Mucosa of descending colon (tissue), 3 donors: ENCODE measurements at places on chromosomes 4 and X. TPM values are rescaled to one million over a fixed set of nuclear protein-coding genes. Genes with fewer than 3 reads are reported as not detected.

The SPATA4 gene
- not detected for total RNA-seq

The HMGB3 gene
- 9.8 TPM for total RNA-seq

The CXCL9 gene
- 4.9 TPM for total RNA-seq

GRCh38 chrX:1384658-1385252 is 7.2 kb downstream of the SLC25A6 start:
- peak; percentile 32 for DNase-seq

The CTAG1A gene
- total RNA-seq = not detected

The PCDH19 gene
- 2.0 TPM for total RNA-seq

DNA sequence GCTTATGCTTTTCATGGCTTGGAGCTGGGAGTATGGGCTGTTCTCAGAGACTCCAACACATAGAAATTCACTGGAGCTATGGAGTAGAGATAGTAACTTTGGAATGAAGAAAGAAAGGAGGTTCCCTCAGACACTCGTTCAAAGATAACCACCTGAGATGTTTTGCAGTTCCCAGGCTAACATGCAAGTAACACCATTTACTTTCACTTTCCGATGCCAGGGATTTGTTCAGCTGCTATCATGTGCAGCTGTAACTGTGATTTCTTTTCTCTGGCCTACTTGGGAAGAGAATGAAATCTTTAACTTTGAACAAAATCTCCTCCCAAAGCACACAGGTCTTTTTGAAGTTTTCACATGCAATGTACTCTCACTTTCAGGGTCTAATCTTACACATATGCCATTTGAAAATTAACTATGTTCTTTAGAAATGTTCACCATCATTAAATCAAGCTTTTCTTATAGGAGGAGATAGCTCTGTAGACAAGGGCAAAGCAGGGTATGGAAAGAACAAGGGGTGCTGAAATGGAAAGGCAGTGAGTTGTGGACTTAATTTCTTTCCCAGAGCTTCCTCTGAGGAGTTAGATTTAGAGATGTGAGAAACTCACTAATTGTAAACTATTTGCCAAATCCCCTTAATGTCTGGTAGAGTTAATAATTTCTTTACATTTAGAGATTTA is 514.3 kb downstream of the PDHA2 start:
- DNase-seq = no peak

DNA sequence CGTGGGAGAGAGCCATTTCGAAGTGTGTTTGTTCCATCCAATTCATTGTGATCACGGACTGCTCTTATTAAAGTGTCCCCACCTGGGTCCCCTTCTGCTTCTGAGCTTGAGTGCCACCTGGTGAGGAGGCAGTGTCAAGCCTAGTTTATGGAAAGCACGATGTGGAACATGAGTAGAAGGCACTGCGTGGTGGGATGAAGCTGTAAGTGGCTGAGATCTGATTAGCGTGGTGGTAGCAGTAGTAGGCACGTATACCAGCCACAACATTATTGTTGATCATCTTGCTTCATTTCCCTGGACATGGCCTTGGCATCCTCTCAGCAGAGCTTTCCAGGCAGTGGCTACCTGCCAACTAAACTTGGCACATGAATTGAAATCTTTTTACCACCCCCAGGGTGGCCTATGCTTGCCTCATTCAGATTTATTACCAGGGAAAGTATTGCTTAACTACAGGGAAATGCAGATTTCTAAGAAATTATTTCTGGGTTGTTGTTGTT is 46.4 kb downstream of the GPAT3 start:
- DNase-seq = no peak

DNA sequence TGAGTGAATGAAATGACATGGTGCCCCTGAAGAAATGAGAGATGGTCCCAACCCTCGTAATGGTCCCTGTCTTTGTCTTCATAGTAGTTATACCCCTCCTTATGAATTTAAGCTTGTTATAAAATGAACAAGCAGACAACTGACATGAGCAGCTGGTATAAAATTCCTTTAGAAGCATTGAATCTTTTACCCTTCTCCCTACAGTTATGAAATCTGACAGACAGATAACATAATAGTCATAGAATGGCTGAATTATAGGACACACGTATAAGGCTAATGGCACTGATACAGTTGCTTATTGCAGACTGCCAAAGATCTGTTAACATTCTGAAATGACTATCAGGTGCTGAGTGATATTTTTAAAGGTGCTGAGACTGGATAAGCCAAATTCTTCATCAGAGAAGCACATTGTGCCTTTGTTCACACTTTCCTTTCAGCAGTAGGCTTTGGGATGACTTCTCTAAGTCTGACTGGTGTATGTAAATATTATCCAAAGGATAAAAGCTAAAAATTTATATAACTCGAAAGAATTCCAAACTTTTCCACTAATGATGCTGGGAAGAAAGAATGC is 47.4 kb upstream of the PDGFC start:
- DNase-seq = no peak

The PPP1R3F gene
- 8.3 TPM for total RNA-seq

The MAGEA8 gene
- total RNA-seq = not detected

GRCh38 chr4:5772528-5773270 is 61.7 kb downstream of the EVC start:
- DNase-seq = no peak

The FGF16 gene
- 0.28 TPM for total RNA-seq
